Stimulated activated naive CD8-positive, alpha-beta T cell treated with anti-CD3 and anti-CD28 coated beads, Interleukin-15, amount 100 ng/mL, for 72 hours (primary cell): ENCODE measurements at places on chromosomes 2 and 18.
A peak's percentile ranks its signal among the peaks of the same experiment; 100 is the strongest.

- no peak for DNase-seq
These were observed 97.4 kb downstream of the ADD2 start for GRCh38 chr2:70670626-70671025.

DNA sequence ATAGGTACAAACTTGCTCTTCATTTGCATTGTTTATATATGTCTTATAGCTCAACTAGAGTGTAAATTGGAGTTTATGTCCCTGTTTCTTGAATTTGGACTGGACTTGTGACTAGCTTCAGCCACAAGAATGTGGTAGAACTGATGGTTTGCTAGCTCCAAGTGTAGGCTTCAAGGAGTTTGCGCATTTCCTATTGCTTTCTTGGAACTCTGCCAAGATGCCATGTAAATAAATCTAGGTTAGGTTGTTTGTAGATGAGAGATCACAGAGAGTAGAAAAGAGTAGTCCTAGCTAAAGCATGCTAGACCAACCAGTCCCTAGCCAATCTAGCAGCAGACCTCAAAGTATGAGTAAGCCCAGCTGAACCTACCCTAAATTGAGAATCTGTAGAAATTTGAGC, 183.0 kb upstream of the CYP26B1 start:
- DNase-seq: no peak

DNA sequence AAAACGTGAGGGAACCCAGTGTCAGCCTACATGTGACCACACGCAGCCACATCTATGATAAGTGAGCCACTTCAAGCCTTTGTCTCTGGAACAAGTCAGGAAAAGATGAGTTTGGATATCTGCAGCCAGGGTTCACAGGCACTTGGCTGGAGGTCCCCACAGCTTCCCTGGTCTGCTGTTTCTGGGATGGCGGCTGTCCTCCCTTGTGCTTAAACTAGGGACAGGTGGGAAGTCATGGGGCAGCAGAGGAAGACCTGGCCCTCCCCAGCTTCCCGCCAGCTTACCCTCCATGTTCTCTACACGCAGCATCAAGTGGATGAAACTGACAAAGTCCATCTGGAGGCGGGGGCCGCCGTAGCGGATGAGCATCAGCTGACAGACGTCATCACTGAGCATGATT, 38.5 kb upstream of the GALNT14 start:
- no peak for DNase-seq

- DNase-seq: no peak
These were observed 4.6 kb downstream of the FN1 start for GRCh38 chr2:215431290-215431689.

DNA sequence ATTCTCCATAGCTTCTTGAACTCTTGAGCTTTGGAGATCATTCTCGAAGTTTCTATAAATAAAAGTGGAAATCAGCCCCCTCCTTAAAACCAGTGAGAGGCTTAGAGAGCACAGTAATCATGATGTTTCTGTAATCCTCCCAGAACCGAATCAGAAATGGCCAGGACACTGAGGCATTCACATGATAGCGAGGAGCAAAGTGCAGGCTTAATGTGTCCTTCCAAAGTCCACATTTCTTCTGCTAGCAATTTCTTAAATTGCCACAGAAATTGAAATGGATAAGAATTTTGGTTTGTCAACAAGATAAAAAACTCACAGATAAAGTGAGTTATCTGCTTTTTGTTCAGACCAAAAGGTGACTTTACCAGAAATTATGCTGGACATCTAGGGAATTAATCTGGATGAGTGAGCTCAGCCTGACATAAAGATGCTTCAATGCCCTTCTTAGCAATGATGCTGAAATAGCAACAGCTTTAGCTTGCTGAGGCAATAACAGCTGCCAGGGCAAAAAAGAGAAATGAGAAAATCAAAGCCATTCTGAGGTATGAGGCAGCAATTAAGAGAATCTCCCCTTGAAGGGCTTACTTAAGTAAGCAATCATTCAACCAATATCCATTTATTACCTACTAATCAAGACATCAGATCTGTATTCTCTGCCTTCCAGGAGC, 82.4 kb upstream of the PHLPP1 start:
- no peak for DNase-seq

GRCh38 chr18:35355140-35355618, 11.0 kb upstream of the ZNF24 start:
- DNase-seq: peak; percentile 42

GRCh38 chr2:42457011-42457410, 36.8 kb downstream of the KCNG3 start:
- no peak for DNase-seq

DNA sequence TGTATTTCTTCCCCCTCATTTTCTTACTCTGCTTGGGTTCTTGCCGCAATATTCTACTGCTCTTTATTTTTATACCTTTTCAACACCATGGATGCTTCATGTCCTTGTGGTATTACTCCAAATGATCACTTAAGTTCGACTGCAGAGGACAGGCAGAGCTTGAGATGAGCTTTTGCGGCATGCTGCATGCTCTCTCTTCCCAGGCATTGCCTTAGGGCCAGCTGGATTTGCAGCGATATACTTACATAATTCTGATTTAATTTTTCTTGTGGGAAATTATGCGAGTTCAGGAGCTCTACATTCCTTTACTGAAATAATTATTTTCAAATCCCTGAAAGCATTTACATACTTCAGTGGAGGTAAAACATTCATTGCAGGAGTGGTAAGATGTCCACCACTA, 288.1 kb downstream of the CCDC102B start:
- DNase-seq: no peak

DNA sequence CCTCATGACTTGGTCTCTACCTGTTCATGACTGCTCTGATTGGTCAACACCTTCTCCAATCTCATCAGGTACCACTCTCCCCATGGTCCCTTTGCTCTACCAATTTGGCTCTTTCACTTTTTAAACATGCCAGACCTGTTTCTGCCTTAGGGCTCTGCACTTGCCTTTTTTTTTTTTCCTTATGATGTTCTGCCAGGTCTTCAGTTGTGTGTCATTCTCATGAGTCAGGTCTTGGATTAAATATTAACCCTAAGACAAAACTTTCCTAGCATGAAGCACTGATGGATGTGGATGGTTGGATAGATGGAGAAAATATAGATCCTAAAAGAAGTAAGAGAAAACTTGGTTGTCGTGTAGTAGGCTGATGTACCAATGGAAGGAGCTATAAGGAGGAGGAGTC, 219.3 kb downstream of the TTC32 start:
- DNase-seq: no peak

DNA sequence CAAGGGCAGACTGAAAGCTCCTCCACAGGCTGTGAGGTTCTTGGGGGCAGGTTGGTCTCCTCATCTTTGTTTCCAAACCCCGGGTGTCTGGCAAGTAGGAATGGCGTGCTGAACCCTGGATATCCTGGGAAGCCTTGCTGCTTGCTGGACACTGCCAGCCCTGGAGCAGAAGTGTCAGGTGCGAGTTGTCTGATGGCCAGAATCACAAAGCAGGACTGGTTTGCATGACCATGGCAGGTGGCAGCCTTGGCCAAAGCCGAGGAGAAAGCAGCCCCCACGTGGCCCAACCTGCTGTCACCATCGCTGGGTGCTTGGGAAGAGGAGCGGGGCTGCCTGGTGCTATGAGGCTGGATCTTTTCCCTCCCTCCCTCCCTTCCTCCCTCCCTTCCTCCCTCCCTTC, 309.5 kb upstream of the HS6ST1 start:
- DNase-seq: no peak

DNA sequence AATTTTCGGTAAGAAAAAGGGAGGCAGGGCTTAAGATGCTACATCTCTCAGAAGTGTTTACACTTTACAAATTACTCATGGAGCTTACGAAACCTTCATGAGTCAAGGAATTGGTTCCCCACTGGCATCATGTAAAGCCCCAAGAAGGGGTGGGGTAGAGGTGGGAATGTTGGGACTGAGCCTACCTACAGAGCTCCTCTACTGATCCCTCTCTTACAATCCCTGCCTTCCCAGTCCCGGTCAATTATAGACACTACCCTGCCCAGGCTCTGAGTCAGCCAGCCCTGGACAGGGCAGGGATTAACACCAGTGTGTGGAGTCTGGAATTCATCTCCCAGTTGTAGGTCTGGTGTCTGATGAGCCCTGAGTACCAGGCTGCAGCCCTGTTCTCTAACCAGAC, 248.9 kb downstream of the PAX3 start:
- DNase-seq: no peak

DNA sequence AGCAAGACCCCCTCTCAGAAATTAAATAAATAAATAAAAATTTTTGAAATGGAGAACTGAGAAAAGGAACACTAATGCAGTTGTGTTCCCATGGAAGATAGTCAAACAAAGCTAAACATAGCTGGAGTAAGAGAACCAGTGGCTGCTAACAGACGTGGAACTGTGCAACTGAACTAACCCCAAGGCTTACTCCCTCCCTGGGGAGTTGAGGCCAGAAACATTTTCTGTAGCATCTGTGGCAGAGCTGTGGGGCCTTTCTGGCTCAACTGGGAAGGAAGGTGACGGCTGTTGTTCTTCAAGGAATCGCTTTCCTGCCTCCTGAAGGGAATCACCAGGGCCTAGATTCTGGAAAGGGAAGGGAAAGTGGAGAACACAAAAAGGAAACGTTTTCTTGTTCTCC, 53.9 kb upstream of the B3GNT2 start:
- DNase-seq: no peak

DNA sequence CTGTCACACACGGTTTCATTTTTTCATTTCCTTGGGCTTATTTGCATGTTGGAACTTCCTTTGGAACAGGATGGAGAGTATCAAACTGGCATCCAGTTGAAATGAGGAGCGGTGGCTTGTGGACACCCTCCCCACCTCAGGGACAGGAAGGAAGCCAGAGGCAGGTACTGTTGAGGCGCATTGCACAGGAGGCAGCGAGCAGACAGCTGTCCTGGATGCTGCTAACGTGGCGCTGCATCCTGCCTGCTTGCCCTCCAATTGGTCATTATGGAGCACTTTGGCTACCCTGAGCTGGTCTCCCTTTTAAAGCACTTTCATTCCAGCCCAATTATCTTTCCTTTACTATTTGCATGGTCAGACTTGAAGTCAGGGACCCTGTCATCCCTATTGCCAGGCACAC, 80.7 kb upstream of the ITGA4 start:
- DNase-seq: no peak

DNA sequence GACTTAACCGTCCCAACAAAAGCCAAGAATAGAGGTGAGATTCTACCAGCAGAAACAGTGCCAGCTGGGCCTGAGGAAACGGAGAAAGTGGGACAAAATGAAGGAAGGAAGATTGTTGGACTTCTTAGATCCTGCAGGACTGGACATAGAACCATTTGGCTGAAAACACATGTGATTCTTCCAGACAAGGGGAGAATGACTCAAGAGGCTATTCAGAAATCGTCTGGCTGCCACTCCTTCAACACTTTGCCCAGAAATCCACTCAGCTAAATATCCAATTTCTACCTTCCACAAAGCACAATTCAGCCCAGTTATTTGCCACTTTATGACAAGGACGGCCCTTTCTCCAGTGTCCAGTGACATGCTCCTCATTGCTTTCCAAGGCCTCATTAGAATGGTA, 61.6 kb downstream of the SNORC start:
- DNase-seq: no peak

GRCh38 chr18:5720132-5720531, 175.2 kb downstream of the TMEM200C start:
- no peak for DNase-seq

DNA sequence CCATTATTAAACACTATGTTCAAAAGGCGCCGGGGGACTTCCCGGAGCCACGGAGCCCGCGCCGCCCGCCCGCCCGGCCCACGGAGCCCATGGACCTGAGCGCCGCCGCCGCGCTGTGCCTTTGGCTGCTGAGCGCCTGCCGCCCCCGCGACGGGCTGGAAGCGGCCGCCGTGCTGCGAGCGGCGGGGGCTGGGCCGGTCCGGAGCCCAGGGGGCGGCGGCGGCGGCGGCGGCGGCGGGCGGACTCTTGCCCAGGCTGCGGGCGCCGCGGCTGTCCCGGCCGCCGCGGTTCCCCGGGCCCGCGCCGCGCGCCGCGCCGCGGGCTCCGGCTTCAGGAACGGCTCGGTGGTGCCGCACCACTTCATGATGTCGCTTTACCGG, 197 bp downstream of the GDF7 start:
- no peak for DNase-seq

- no peak for DNase-seq
These were observed 69.3 kb downstream of the HDAC4 start for GRCh38 chr2:239331560-239331959.

- no peak for DNase-seq
These were observed 129.5 kb upstream of the PELI1 start for GRCh38 chr2:64273524-64274398.

- no peak for DNase-seq
These were observed 25.6 kb upstream of the WIPF1 start for GRCh38 chr2:174623106-174623637.

- no peak for DNase-seq
These were observed 24.7 kb downstream of the ST8SIA5 start for GRCh38 chr18:46732201-46732600.

DNA sequence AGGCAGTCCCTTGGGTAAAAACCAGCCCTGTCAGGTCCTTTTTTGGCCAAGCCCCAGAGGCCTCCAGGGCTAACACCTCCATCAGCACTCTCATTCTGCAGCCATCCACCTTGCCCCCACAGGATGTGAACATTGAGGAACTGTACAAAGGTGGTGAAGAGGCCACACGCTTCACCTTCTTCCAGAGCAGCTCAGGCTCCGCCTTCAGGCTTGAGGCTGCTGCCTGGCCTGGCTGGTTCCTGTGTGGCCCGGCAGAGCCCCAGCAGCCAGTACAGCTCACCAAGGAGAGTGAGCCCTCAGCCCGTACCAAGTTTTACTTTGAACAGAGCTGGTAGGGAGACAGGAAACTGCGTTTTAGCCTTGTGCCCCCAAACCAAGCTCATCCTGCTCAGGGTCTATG, 7.3 kb downstream of the IL1F10 start:
- peak; percentile 19 for DNase-seq

DNA sequence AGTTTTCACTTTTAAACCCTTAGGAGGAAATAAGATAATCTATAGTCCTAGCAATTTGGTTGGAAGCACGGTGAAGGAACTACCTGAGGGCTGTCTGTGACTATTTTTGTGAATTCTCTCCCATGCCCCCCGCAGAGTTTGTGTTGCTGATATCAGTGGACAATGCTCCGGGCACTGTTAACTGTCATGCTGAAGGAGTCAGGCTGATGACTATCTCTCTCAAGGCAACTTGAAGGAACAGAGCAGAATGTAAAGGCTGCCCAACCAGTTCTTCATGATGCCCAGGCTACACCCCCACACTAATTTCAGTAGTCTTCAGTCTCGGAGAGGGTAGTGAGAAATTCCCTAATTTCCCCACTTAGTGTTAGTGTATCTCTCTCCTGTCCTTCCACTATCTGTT, 21.6 kb upstream of the RAB6C start:
- no peak for DNase-seq

- DNase-seq: no peak
These were observed 145.5 kb downstream of the MAP4K4 start for GRCh38 chr2:101843048-101843447.

GRCh38 chr2:186349508-186349907, 136.6 kb upstream of the ZC3H15 start:
- no peak for DNase-seq

DNA sequence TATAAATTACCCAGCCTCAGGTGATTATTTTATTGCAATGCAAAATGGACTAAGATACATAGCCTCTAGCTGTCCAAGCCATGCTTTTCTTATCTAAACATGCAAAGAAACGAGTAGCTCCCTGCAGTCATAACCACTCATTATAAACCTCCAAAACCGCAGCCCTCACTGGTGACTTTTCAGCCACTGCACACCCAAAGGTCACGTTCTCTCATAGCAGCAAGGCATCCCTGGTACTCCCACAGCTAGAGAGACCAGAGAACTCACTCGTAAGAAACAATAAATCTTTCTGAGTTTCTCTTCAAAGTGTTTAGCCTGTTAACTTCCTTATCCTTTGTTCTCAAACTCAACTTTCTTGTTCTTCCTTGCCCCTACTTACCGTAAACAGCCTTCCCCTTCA, 28.5 kb upstream of the RALBP1 start:
- no peak for DNase-seq

GRCh38 chr2:236121546-236121945, 46.6 kb downstream of the GBX2 start:
- no peak for DNase-seq
